Endothelial cell of coronary artery (primary cell): ENCODE measurements at places on chromosomes 5 and 9. TPM values are rescaled to one million over a fixed set of nuclear protein-coding genes. Genes with fewer than 3 reads are reported as not detected.

Gene NUTM2G
- total RNA-seq: not detected in 2 replicates

Gene CDH6
- total RNA-seq: 0.27 and 10.6 TPM in 2 replicates

Gene NMUR2
- not detected in 2 replicates for total RNA-seq

Gene DEPDC1B
- 4.7 and 12.2 TPM in 2 replicates for total RNA-seq

Gene SLC25A2
- total RNA-seq: 0.09 and 0.19 TPM in 2 replicates

Gene SHB
- total RNA-seq: 13.2 and 28.9 TPM in 2 replicates

Gene CD72
- not detected in 2 replicates for total RNA-seq

Gene DCP2
- 24.8 and 33.9 TPM in 2 replicates for total RNA-seq

Gene PCDHB14
- total RNA-seq: 1.3 and 1.6 TPM in 2 replicates

Gene ZNF879
- total RNA-seq: 2.8 and 5.6 TPM in 2 replicates

Gene CARD9
- 0.27 and 0.28 TPM in 2 replicates for total RNA-seq

Gene DMRT3
- total RNA-seq: not detected in 2 replicates

Gene UGT3A2
- not detected in 2 replicates for total RNA-seq

Gene CKMT2
- total RNA-seq: 0.19 TPM in 1 of 2 replicates, not detected in the other

Gene ARAP3
- 30.1 and 35.6 TPM in 2 replicates for total RNA-seq

Gene CARTPT
- not detected in 2 replicates for total RNA-seq

Gene PPP1R26
- 14.8 and 19.1 TPM in 2 replicates for total RNA-seq

Gene ACSL6
- total RNA-seq: 0.47 TPM in 1 of 2 replicates, not detected in the other

Gene GFRA3
- total RNA-seq: not detected in 2 replicates

Gene CDKN2B
- 7.6 and 9.8 TPM in 2 replicates for total RNA-seq

Gene ARL14EPL
- 0.18 TPM in 1 of 2 replicates, not detected in the other for total RNA-seq

Gene CCNI2
- not detected in 2 replicates for total RNA-seq

Gene SPATA31A5
- total RNA-seq: not detected in 2 replicates

Gene TSLP
- under 0.01 and 0.09 TPM in 2 replicates for total RNA-seq

Gene NIPAL4
- total RNA-seq: not detected in 2 replicates

Gene FCN2
- total RNA-seq: not detected in 2 replicates

Gene CMBL
- 5.7 and 6.7 TPM in 2 replicates for total RNA-seq

Gene GABRA6
- not detected in 2 replicates for total RNA-seq

Gene OGN
- under 0.01 TPM in 1 of 2 replicates, not detected in the other for total RNA-seq

Gene PRSS3
- total RNA-seq: 16.2 and 53.4 TPM in 2 replicates

Gene RGS7BP
- total RNA-seq: 2.5 and 3.1 TPM in 2 replicates

Gene SOWAHA
- total RNA-seq: not detected in 2 replicates

Gene HRH2
- total RNA-seq: under 0.01 and 0.09 TPM in 2 replicates
